ENCODE measurements at places on chromosomes 4 and X.

DNA sequence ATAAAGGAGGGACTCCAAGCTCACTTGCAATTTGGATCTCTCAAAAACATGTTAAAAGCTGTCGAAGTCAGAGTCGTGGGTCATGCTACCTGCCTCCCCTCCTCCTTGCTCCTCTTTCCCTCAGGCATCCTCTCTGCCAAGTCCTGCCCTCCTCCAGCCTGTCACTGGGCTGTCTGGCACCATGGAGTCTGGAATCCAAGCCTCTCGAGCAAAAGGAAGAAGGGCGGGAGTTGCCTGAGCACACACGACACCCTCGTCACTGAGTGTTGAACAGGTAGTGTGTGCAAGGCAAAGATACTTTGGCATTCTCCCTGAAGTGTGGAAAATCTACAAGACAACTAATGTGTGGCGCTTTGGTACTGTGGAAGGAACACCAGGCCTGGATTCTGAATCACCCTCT lies 62.2 kb downstream of the HAUS3 start:
- no peak for DNase-seq

DNA sequence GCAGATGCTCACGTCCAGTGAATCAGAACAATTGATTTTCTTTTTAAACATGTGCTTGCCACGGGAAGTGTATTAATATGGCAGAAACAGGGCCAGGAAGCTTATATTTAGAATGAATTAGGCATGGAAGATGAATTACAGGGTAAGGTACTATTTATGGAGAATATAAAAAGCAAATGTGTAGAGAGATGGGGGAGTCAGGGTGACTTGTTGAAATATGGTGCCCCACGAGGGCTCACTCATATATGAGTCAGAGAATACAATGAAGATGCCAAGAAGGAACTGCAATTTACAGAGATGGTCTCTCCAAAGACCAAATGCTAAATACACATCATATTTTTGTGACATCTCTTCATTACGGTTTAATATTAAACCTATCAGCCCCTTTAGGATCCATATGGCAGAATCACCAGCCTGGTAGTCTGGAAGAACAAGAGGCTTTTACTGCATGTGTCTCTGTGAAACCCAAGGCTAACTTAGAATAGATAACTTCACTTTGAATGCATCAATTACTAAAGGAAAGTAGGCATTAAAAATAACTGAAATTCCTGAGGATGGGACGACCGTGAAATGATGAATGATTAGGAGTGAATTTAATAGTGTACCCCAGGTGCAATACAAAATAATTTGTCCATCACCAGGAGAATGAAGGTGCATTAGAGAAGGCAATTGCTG lies 385.3 kb downstream of the ARHGAP24 start:
- DNase-seq, result no peak

DNA sequence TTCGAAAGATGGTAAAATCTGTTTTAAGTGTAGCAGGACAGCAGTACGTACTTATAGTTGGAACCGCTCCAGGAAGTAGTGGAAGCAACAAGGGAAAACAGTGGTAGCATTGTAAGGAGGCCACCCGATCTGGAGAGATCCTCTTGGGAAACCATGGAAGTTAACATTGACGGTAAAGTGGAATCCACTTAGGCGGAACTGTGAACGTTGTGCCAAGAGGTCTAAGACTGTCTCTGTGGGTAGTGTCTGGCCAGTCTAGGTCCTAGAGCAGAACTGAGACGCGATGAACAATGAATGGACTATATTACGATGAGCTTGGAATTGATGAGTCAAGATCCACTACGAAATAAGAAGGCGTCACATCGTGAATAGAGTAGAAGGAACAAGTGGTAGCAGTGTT lies 124.0 kb downstream of the TENM3 start:
- no peak for DNase-seq

- peak; percentile 29 for DNase-seq
Observed at GRCh38 chr4:138199568-138200235, 42.4 kb downstream of the SLC7A11 start.

DNA sequence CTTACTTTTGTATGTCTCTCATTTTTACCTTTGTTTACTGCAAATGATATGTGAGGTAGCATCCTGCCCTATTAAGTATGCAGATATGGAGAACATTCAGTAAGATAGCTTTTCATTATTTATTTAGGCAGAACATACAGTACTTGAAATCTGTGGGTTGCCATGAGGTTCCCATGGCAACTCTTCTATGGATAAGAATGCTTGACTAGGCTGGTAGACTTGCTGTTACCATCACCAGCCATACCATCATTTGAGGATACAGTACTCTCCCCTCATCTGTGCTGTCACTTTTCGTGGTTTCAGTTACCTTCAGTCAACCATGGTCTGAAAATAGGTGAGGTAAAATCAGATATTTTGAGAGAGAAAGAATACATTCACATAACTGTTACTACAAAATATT lies 56.7 kb downstream of the NAF1 start:
- no peak for DNase-seq

DNA sequence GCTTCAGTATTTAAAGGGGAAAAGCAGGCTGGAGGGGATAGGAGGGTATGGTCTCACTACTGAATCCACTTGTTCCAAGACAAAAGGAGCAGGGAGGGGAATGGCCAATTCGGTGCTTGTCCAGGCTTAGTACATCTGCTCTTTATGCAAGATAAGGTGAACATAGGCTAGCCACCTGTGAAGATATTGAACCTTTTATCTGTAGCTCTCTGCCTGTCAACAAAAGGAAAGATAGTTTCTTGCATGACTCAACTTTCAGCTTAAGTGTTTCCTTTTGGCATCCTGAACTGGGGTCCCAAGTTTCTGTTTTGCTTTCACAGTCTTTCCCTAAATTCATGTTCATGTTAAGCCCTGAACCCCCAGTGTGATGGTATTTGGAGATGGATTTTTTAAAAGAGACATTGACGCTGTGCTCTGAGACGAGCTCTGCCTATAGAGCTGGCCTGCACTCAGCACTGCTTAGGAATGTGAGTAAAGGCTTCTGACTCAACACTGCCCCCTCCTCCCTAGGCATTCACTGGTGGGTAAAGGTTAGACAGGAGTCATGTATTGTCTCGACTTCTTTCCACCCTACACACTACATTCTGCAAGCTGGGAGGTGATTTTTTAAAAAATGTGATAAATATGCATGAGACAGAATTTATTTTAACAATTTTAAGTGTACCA lies 28.2 kb downstream of the FAM149A start:
- no peak for DNase-seq

DNA sequence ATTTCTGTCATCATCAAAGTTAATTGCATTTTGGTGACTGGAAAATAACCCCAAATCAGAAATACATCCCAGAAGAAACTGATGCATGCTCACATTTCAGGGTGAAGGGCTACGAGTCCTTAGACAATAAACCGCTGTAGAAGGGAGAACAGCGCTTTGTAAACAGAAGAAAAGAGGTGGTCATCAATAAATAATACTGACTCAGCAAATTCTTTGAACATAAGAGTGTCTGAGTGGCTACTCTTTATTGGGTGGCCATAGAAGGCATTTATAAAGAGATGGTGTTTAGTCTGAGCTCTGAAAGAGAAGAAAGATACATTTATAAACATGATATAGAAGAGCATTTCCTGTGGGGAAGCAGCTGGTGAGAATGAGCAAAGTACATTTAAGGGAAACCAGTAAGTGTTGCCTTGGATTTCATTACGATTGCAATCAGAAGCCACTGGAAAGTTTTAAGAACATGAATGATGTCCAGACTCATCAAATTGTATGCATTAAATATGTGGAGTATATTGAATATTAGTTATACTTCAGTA lies 246.9 kb upstream of the GIMD1 start:
- no peak for DNase-seq

- no peak for DNase-seq
Observed at GRCh38 chr4:185139736-185140135, 3.3 kb upstream of the SLC25A4 start.

DNA sequence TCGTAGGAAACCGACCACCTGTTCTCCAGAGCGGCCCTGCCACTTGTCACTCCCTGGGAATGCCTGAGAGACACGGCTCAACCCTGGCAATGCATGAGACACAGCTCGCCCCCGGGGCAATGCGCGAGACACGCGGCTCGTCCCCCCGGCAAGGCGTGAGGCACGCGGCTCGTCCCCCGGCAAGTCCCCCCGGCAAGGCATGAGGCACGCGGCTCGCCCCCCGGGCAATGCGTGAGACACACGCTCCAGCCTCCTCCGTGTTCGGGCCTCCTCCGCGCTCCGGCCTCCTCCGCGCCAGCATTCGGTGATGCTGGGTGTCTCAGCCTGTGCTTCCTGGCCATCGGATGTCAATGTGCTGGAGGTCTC lies 27.5 kb upstream of the CPLX1 start:
- no peak for DNase-seq

GRCh38 chr4:141140391-141141200 lies 7.3 kb upstream of the RNF150 start:
- no peak for DNase-seq

GRCh38 chrX:41759817-41760216 lies 35.8 kb downstream of the GPR82 start:
- DNase-seq, result no peak

DNA sequence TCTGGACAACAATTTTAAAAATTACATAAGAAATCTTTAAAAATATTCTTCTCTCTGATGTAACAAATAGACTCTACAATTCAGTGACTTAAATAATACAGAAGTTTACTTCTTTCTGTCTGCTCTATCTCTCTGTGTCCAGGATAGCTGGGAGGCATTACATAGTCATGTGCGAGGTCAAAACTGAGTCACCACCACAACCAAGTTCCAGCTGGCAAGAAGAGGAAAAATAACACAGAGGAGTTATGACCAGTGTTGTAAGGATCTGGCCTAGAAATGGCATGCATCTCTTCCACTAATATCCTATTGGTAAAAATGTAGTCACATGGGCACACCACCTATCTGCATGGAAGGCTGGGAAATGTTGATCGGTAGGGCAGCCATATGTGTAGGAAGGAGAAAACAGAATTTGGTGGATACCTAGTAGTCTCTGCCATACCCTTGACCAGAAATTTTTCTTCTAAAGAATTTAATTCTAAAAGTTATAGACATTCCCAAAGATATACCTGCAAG lies 39.4 kb upstream of the WDFY3 start:
- DNase-seq, result no peak

DNA sequence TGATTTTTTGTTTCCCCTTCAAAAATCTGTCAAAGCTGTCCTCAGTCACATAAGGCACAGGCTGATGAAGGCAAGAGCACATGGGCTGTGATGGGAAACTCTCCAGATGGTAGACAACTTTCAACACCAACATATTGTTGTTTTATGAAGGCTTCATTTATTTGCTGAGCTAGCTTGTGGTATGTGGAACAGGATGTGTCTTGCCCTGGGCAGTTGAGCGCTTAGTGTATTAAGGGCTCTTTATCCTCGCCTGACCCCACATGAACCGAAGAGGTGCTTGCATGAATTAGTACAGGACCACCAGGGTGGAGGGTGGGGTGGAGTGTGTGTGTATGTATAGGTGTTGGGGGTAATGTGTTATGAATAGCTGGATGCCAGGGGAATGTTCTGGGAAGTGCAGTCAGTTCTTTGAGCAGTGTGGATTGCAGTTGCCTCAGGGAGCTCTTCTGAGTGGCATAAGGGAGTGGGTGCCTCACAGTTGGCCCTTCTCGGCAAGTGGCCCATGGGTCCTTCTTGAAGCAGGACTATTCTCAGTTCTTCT lies 103.1 kb downstream of the PHEX start:
- peak; percentile 72 for DNase-seq

GRCh38 chr4:3221996-3222395 lies 27.0 kb upstream of the MSANTD1 start:
- peak; percentile 37 for DNase-seq

DNA sequence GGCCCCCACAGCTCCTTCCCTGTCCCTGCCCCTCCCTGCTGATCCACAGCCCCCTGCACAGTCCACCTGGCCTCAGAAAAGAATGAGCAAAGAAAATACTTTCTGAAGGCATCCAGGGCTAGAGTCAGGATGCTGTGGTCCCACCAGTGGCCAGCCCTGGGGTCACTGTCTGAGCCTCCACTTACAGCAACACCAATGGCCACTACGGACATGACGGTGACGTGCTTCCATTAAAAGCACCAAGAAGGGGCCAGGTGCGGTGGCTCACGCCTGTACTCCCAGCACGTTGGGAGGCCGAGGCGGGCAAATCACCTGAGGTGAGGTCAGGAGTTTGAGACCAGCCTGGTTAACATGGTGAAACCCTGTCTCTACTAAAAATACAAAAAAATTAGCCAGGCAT lies 4.0 kb downstream of the JAKMIP1 start:
- DNase-seq, result no peak

DNA sequence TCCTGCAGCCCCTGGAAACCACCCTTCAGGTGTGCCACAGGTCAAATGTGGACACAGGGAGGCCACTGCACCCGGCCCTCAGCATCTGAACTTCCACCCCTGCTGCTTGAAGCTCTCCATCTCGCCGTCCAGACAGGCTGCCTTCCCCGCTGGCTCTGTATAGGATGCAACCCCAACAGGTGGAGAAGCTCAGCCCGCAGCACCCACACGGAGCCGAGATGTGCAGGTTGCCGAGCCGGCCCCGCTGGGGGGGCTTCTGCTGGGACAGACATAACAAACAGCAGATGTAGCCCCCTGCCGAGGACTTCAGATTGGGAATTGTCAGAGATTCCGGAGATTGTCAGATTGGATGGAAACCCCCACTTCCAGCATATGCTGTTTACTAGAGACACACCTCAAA lies 20.5 kb downstream of the TMEM187 start:
- no peak for DNase-seq

DNA sequence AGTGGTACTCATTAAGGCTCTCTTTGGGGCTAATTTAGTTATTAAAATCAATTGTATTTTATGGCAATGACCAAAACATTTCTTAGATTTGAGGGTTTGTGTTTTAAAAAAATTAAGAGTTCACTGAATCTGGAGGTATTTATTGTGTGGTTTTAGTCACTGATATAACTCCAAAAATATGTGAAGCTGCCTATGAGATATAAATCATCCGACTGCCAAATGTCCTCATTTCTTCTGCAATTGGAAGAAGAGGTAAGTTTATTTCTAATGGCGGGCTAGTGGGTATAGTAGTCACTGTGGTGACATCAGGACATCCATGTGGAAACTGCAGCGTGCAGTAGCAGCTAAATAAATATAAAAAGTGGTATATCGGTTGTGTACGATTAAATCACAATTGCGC lies 205.5 kb downstream of the MID1 start:
- DNase-seq, result no peak

DNA sequence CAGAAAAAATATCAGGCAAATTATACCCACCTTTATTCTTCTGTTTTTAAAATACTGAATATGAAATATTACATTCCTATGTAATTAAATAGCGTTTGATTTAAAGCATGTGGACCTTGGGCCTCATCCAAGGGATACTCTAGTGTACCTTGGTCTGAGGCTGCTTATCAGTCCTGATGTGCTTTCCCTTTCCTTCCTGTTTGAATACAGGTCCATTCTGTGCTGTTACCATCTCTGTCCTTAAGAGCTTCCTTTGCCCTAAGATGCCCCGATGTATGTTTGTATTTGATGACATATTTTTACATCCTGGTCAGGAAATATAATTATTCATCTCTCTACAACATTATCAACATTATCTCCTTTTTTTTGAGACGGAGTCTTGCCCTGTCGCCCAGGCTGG lies 24.1 kb downstream of the FAT4 start:
- no peak for DNase-seq

All from left lung (tissue), 14 donors.